Cortex of kidney (tissue), 1 donor: ENCODE measurements at places on chromosomes 2 and 18.

DNA sequence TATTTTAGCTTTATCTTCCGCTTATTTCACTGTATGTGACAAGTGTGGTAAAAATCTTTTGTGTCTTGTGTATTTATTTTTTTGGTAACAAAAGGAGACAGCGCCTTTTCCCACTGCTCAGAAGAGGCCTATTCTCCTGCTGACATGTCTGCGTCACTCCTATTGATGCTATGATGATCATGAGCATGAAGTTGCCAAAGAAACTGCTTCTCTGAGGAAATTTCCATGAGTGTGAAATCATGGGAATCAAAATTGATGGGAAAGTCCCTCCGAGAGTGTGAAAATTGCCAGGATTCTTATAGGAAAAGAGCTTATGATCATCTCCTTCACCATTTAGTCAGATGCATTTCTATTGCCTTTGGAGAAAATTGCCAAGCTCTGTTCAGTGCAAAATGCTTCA is 36.5 kb upstream of the DARS1 start:
- no peak for DNase-seq

DNA sequence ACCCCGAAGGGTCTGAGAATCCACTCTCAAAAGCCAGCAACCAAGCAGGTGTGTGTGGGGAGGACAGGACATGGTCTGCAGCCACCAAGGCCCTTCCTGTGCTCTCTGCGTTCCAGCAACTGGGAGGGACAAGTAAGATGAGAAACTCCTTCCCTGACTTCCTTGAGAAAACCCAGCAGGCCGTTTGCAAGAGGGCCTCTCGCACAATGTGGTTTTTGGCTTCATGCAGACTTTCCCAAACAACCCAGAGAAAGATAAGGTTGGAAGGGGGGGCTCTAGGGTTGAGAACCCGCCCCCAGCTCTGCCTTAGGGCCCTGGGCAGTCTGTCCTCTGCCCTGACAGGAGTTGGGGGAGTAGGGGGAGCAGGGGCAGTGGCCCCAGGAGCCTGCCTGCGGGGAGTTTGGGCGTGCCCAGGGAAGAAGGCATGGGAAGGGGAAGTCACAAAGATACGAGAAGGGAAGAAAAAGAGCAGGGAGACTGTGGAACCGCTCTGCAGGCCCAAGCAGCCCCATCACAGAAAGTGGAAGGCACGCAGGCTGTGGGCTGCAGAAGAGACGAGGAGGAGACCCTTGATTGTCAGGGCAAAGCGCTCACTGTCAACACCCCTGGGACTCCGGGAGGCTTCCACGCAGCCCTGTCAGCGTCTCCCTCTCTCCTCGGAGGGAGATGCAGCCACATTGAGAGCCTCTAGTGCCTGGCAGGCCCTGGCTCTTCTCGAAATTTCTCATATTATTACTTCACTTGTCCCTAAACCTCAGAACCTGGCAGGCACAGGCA is 99.8 kb downstream of the SMAD7 start:
- no peak for DNase-seq

- no peak for DNase-seq
These were observed 152.2 kb downstream of the ALPK2 start for GRCh38 chr18:58476516-58477256.

DNA sequence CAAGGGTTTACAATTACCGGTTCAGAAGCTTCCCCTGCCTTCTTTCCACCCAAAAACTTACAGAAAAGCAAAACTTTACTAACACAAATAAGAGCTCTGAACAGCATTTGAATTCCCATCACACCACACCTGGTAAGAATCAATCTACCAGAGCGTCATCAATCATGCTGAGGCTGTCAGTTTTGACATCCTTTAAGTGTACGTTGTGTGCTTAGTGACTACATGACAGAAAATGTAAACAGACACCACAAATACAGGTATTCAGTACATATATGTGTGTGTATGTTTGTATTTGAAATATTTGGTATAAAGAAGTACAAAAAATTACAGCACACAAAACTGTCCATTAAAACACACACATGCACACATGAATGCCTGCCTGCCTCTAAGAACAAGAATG is 523.5 kb downstream of the TMEM182 start:
- no peak for DNase-seq

DNA sequence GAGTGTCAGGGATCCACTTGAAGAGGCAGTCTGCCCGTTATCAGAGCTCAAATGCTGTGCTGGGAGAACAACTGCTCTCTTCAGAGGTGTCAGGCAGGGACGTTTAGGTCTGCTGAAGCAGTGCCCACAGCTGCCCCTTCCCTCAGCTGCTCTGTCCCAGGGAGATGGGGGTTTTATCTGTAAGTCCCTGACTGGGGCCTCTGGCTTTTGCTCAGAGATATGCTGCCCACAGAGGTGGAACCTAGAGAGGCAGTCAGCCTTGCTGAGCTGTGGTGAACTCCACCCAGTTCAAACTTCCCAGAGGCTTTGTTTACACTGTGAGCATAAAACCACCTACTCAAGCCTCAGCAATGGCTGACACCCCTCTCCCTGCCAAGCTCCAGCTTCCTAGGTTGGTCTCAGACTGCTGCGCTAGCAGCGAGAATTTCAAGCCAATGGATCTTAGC is 38.1 kb downstream of the PLEK start:
- DNase-seq = no peak
